ENCODE measurements at places on chromosomes 2 and 18.

DNA sequence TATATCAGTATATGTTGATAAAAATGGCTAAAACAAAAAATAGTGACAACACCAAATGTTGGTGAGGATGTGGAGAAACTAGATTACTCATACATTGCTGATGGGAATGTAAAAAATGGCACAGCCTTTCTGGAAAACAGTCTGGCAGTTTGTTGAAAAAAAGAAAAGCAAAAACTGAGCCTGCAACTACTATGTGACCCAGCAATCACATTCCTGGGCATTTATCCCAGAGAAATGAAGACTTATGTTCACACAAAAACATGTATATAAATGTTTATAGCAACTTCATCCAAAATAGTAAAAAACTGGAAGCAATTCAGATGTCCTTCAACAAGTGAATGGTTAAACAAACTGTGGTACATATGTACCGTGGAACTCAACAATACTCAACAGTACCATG, 7.5 kb upstream of the KDSR start:
- DNase-seq = no peak

- DNase-seq = no peak
These were observed 18.9 kb upstream of the IL1R2 start for GRCh38 chr2:101972621-101973434.

DNA sequence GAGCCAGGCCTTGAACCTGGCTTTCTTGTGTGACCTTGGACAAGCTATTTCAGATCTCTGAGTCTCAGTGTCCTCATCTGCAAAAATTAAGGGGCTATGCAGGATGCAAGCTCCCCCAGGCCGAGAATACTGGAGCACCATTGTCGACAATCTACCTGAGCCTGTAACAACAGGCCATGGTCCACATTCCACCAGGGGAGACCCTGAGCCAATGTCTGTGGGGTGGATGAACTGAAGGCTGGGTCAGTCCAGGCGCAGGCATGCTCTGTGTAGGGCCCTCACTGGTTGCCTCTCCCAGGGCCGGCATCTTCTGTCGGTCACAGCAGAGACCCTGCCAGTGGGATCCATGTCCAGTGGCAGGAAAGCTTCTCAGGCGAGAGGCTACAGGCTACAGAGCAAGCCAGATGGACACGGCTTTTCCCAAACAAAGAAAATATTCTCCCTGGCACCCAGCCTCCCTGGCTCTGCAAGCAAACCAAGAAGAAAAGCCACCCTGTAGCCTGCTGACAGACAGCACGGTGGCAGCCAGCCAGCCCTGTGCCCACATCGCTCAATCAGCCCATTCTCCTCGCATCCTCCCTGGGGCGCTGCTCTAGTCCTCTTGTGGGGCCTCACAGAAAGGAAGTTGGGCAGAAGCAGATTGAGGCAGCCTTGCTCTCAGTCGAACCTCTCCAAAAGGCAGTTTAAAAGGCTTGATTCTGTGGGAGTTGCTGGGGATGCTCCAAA, 48.7 kb upstream of the FZD7 start:
- no peak for DNase-seq

DNA sequence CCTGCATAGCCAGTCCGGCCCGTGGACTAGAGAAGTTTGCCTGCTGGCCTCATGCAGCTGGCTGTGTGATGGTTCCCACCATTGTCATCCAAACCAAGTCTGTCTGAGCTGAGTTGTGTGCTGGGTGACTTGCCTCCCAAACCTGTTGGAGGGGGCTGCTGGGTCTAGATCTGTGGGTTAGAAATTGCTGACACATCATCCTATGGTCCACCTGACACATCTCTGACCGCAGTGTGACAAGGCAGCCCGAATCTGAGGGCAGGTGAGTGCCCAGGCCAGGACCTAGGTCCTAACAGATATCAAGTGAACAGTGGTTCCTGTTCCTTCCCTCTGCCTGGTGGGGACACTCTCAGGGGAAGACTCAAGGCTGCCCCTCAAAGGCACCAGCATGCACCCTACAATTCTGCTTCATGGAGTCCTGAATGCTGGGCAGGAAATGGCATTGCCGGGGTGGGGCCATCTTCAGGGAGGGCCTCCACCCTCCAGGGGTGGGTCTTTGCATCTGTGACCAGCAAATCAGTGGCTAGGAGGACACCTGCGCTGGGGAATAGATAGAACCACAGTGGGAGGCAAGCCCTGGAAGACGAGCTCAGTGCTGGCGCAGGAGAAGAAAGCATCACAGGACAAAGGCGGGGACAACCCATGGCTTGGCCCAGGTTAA, 117.9 kb upstream of the ID2 start:
- DNase-seq = no peak

DNA sequence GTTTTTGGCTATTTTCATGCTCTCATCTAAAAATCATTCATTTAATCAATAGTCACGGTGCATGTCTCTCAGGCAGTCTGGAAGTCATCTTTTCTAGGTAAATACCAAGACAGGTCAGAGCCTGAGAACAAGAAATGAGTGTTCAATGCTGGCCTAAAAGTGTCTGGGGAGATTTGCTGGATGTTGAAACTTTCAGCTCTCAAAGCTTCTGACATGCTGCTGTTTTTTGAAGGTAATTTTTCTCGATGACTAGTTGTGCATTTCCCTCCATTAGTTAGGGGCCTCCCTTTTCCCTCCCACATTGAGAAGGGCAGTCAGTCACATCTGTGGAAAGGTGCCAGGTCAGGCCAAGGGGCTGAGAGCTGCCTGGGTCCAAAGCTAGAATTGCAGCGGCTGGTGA, 115.6 kb downstream of the LPIN1 start:
- DNase-seq = no peak

- no peak for DNase-seq
These were observed 746.1 kb downstream of the LRP1B start for GRCh38 chr2:141384676-141385075.

DNA sequence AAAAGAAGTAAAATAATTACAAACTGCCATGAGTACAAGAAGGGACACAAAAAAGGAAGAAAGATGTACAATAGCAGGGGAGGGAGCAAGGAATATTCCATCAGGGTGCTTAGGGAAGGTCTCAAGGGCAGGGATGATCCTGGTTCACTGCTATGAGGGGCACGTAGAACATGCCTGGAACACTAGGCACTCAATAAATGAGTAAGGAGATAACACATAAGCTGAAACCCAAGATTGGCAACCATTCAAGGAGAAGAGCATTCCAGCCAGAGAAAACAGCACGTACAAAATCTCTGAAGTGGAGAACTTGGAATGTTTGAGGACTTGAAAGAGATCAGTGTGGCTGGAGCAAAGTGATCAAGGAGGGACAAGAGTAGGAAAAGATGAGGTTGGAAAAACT, 103.2 kb downstream of the FAM161A start:
- DNase-seq = no peak

GRCh38 chr2:241252778-241253475, 62.5 kb downstream of the HDLBP start:
- DNase-seq = no peak

DNA sequence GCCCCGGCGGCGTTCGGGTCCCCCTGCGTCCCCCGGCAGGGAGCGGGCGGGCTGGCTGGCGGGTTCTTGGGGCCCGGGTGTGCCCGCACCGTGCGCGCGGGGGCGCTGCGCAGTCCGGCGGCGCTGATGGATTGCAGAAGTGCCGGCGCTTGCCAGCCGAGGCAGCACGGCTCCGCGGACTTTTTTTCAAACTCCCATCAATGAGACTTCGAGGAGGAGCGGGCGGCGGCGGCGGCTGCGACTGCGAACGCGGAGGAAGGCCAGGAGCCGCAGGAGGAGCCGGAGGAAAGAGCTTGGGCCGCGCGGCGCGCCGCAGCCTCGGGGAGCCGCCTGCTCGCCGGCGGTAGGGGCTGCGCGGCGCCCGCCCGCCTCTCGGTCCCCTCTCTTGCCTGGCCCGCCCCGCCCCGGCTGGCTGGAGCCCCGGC, at the start of gene GLI2:
Gene GLI2 (plus strand): TSS at position 123 of the 425 bp plus-strand sequence. CDS start 61,453 bp downstream, outside the sequence.
- no peak for DNase-seq

- no peak for DNase-seq
These were observed 3.5 kb upstream of the RNU4ATAC start for GRCh38 chr2:121527009-121527682.

DNA sequence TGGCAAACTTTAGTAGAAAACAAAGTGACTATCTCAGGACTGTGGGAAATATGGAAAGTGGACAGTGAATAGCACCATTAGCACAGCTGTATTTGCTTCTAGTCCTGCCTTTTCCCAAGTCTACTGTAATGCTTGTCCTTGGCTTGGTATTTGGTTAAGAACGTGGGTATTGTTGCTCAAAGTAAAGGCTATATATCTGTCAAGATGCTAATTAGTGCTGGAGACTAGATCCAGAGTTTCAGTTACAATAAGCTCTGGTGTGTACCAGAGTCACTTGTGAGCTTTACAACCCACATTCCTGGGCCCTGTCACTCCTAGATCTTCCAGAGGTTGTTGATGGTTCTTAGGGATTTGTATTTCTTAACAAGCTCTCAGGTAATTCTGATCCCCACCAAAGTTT, 313.6 kb downstream of the SLC8A1 start:
- DNase-seq = no peak

DNA sequence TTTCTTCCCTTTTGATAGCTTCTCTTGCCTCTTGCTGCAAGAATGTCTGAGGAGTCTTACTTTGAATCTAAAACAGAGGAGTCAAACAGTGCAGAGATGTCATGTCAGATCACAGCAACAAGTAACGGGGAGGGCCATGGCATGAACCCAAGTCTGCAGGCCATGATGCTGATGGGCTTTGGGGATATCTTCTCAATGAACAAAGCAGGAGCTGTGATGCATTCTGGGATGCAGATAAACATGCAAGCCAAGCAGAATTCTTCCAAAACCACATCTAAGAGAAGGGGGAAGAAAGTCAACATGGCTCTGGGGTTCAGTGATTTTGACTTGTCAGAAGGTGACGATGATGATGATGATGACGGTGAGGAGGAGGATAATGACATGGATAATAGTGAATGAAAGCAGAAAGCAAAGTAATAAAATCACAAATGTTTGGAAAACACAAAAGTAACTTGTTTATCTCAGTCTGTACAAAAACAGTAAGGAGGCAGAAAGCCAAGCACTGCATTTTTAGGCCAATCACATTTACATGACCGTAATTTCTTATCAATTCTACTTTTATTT, 133.5 kb upstream of the CDCA7 start:
- no peak for DNase-seq

- DNase-seq = no peak
These were observed 94.9 kb downstream of the GBX2 start for GRCh38 chr2:236073246-236073645.

DNA sequence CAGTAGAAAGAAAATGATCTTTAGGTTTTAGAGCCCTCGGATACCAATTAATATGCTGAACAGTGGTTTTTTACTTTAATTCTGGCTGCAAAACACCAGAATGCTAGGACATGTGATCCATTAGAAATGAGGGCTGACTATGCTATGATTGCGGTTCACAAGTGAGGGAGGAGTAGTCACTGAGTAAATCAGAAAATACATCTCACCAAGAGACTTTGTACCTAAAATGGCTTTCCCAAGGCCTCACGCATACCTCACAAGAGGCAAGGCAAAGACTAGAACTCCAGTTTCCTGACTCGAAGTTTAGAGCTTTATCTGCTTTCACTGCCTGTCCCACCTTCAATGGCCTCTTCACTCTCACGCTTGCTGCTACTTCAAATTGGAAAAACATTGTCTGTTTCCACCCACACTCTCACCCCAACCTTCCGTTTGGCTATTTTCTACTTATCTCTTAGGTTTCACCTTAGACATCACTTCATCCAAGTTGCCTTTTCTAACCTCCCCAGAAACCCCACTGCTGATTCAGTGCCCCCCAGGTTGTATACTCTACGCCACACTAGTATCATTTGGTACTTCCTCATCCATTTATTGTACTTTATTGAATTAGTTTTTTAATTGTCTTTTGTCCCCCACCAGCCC, 5.1 kb upstream of the MBD2 start:
- no peak for DNase-seq

DNA sequence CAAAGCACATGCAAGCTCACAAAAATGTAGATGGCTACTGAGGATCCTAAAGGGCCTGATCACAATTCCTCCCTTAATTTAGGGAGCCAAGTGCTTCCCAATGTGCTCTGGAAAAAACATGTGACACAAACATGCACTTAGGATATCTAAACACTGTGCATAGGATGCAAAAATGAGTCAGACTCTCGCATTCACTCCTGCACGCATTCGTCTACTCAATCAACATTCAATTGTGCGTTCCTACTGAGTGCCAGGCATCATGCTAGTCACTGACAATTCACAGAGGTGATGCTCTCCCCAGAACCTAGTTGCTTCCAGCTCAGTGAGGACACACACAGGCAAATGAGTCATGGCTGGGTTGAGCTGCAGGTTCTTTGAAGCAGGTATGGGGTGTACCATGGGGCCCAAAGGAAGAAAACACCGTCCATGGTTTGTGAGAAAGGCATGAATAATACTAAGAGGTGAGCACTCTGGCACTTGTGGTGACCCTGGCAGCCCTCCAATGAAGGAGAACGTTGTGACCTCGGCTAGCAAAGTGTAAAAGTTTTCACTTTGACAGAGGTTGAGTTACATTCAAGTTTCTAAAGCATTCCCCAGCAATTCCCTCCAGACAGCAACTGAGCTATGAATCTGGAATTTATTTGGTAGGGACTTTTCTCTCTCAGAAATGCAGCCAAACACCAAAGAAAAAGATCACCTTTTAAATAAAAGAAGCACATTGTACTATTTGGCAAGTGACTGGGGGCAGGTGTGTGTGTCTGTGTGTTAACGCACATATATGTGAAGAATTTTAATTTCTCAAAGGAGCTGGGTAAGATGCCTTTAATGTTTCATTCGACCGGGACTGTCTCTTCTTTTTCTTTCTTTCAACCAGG, 173.3 kb downstream of the ALPK2 start:
- DNase-seq = no peak

- no peak for DNase-seq
These were observed 84.9 kb upstream of the MGAT4A start for GRCh38 chr2:98815795-98816194.

- no peak for DNase-seq
These were observed 55.4 kb downstream of the POLR1A start for GRCh38 chr2:86050301-86050700.

GRCh38 chr18:46470714-46471113, 186.3 kb downstream of the LOXHD1 start:
- no peak for DNase-seq

DNA sequence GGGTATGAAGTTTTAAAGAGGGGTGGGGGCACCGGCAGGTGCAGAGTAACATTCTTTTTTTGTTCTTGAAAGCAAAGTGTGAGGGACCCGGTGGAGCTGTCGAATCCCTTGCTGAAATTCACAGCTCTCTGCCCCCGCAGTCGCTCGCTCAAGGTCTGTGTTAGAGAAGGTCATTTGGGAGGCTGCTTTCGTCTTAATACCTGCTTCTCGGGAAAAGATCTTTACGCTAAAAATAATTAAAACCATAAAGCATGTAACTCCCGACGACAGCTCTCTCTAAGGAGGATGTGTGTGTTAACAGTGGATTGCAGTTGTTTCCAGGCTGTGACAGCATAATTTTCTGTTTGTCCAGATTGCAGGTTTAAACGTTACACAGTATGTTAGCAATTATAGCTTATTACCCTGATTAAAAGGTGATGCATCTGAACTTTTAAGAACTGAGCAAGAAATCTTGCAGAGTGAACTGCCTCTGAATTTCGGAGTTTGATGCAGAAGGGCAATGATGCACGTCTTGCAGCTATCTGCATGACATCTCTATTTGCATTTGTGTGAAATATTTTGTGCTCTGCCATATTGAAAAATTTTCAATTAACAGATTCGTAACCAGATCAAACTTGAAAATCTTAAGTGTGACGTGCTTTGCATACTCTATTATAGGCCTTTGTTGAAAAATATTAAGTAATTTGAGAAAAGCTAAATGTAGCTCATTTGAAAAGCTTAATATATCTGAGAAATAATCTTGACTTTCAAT, 954 bp downstream of the RAPGEF4 start:
- DNase-seq = no peak

Measured in NCI-H187 (cell line).